NCI-H1930 (cell line): ENCODE measurements at places on chromosomes 4 and X.

DNA sequence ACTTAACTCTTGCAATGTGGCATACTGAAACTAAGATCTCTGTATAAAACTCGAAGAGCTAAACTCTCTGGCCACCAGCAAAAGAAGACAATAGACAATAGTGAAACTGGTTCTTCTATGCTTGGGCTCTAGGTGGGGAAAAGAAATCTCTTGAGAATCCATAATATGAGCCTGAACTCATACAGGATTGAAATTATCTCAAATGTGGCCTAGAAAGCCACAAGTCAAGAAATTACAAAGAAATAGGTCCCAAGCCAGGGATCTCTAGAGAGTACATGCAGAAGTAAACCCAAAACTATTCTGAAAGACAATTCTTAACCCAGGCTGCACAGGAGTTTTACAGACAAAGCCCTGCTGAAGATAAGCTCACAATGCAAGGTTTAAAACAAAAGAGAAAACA lies 127.4 kb downstream of the ANAPC10 start:
- DNase-seq, result no peak

DNA sequence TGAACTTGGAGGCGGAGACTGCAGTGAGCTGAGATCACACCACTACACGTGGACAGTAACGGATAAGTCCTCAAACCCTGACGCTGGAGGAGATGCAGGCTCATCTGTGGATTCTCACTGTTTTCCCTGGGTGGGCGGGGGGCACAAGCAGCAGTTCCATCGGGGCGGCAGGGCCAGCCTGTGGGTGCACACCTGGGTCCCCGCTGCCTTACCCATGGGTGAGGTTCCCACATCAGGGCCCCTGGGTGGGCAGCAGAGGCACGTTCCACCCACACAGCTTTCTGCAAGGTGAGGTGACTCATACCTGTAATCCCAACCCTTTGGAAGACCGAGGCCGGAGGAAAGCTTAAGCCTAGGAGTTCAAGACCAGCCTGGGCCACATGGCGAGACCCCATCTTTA lies 56.6 kb upstream of the MXD4 start:
- DNase-seq, result no peak

DNA sequence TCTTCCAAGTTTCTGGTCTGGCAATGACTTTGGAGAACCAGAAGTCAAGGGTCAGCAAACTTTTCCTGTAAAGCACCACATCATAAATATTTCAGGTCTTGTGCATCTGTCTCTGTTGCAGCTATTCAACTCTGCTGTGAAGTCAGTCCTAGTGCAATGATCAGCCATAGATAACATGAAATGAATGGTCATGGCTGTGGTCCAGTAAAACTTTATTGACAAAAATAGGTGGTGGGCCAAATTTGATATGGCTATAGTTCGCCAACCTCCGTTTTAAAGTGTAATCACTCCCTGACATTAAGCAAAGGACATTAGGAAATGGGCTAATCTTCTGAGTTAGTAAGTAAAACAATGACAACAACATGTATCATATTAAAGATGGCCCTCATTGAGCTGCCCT lies 20.8 kb upstream of the SEL1L3 start:
- no peak for DNase-seq

- peak; percentile 5 for DNase-seq
Observed at GRCh38 chrX:100379388-100379986, 30.6 kb downstream of the PCDH19 start.

DNA sequence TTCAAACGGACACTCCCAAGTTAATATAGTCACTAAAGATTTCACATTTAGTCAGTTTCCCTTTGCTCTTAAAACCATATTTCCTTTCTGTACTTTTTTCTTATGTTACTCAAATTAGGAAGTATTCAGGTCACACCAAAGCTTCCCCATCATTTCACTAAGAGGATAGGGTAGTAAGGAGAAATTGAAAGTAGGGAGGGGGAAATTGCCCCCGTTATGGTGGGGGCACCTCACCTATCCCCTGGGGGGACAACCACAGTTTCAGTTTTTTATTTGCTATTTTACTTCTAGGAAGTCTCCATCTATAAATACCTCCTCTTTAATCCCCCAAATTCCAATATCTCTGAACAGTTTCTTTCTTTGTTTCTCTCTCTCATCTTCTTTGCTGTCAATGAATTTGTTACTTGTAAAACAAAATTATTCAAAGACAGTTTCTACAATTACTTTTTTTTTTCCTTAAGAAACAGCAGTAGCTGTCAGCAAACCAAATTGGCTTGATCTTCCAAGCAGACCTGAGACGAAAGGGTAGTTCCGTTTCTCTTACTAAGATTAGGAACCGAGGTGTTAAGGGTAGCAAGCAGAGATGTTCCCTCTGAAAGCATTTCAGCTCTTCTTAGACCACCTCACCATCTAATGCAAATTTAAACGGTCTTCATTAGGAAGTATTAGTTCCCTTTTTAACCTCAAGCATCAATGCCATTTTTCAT lies 160.2 kb upstream of the KLF3 start:
- DNase-seq, result no peak

DNA sequence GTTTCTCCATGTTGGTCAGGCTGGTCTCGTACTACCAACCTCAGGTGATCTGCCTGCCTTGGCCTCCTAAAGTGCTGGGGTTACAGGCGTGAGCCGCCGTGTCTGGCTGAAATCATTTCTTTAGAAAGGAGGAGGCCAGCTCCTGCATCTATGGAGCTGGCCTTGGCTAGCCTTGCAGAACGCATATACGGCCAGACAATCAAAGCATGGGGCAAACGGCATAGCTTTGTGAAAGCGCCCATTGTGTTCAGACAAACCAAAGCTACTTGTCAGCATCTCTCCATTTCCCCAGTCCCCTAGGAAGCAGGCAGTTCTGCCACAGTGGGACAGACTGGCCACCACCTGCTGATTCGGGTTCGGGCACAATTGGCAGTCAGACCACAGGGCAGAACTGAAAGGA lies 48.9 kb upstream of the IQSEC2 start:
- no peak for DNase-seq

DNA sequence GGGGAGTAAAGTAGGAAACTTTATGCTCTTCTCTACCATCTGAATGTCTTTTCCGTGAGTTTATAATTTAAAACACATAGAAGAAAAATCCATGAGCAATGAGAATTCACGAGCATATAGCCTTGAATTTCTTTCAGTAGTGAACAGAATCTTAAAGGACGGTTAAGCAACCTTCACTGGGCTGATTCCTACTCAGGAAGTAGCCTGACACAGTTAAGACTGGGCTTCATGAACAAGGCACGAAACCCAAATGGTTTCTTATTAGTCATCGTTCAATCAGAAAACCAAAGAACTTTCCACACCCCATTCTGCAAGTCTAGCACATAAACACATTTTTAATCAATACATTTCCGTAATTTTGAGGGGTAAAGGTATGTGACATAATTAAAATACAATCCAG lies 95.8 kb downstream of the SH3KBP1 start:
- DNase-seq, result no peak

GRCh38 chr4:181819946-181820345 lies 423.3 kb upstream of the TENM3 start:
- no peak for DNase-seq

DNA sequence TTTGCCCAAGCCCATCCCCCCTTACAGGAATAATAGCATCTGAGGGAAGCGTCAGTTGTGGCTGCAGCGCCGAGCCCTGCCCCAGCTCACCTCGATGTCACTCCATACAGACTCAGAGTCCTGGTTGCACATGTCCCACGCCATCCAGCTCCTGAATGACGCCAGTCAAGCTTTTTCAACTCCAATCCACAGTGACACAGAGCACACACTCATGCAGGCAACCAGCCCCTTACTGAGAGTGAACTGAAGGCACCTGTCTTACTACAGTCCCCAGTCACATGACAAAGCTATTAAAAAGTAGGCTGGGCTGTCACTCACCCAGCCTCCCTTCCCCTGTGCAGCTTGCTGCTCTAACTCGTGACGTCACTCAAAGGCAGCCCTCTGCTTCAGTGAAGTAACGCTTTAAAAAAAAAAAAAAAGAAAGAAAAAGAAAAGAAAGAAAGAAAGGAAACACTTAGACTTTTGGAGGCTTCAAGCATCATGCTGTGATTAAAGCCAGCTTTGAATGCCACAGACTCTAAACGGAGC lies at the start of gene PPARGC1A:
PPARGC1A (minus strand) TSS at position 234 of the 528 bp plus-strand sequence; CDS start at position 144, 90 bp downstream.
- DNase-seq, result no peak

DNA sequence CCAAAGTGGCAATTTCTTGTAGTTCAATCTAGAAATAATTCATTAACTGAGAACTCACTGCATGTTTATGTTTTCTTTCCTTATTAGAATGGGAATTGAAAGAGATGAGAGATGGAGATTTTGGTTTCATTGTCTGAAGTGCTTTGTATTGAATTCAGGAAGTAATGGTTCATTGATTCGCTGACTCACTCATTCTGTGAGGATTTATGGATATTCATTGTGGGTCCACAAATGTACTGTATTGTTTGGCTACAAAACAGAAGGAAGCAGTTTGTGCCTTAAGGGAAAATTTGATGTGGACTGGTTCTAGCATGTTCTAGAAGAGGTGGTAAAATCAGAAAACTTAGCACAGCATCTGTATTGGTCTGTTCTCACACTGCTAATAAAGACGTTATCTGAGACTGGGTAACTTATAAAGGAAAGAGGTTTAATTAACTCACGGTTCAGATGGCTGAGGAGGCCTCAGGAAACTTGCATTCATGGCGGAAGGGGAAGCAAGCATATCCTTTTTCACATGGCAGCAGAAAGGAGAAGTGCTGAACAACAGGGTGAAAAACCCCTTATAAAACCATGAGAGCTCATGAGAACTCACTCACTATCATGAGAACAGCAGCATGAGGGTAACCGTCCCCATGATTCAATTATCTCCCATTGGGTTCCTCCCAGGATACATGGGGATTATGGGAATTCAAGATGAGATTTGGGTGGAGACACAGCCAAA lies 132.3 kb upstream of the VCX3A start:
- DNase-seq, result no peak

- no peak for DNase-seq
Observed at GRCh38 chr4:3257103-3257555, 8.2 kb downstream of the MSANTD1 start.

DNA sequence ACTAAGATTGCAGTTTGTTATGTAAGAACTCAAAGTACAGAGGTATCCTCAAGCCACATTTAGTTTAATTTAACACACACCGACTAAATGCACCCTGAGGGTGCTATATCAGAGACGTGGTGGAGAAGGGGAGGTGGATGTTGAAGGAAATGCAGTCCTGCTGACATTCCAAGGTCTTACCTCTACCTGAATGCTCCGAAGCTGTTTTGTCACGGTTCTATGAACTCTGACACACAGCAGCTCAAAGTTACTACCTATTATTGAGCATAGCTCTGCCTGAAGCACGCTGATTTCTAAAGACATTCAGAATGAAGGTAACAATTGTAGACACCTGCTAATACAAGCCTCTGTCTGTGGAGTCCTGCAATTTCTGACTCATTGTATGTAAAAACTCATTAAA lies 6.7 kb downstream of the CC2D2A start:
- no peak for DNase-seq

DNA sequence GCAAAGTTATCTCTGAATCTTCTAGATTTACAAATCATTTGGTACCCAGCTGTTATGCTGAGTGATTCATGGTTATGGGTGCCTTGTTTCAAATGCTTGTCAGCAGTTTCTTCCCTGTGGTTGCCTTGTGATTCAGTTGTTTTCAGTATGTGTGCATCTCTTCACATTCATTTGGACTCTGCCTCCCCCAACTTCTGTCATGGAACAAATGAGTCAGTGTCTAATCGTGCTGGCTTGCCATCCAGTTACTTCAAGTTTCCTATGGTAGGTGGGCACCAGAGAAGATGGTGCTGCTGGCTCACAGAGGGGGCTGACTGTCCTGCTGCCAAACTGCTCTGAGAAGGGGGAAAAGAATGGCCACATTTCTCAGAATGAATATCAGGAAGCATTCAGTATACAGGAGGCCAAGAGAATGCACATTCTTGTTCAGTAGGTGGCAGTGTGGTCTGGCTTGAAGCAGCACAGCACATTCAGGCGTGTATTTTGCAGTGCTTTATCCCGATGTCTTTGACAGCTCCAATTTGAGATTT lies 260.9 kb downstream of the GLUD2 start:
- peak; percentile 22 for DNase-seq

DNA sequence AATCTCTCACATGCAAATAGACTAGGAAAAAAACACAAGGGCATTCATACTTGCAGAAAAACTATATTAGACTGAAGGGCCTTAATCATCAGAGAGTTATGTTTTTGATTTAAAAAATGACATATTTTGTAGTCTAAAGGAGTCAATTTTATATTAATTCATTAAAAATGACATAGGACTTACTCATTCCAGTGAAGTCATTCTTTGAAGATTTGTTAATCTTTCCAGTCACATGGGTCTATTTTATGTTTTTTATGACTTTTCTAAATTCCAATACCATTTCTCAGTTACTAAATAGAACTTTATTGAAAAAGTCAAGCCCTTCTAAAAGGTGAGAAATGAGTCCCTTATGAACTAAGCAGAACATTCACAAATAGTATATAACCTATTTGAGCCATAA lies 743.8 kb upstream of the INTU start:
- DNase-seq, result no peak

GRCh38 chrX:42098900-42099299 lies 175.5 kb upstream of the CASK start:
- DNase-seq, result no peak

- no peak for DNase-seq
Observed at GRCh38 chr4:19381068-19381467, 870.6 kb upstream of the SLIT2 start.

- peak; percentile 19 for DNase-seq
Observed at GRCh38 chr4:73019462-73020047, 50.0 kb downstream of the COX18 start.

- DNase-seq, result no peak
Observed at GRCh38 chr4:48746608-48747362, 33.3 kb downstream of the FRYL start.

- no peak for DNase-seq
Observed at GRCh38 chrX:130825525-130825924, 77.5 kb downstream of the ENOX2 start.

GRCh38 chrX:47175588-47175980 lies 18.0 kb upstream of the UBA1 start:
- DNase-seq, result no peak

GRCh38 chrX:130330706-130331105 lies 9.0 kb upstream of the SLC25A14 start:
- DNase-seq, result peak; percentile 41

GRCh38 chr4:189050643-189051042 lies 890.0 kb upstream of the FRG1 start:
- no peak for DNase-seq

- no peak for DNase-seq
Observed at GRCh38 chrX:1222531-1223241, 10.2 kb upstream of the CRLF2 start.

GRCh38 chrX:21638311-21638710 lies 19.8 kb downstream of the KLHL34 start:
- DNase-seq, result no peak

- DNase-seq, result peak; percentile 6
Observed at GRCh38 chrX:8738588-8739189, 6.8 kb upstream of the ANOS1 start.
